Stimulated activated CD4-positive, alpha-beta T cell treated with anti-CD3 and anti-CD28 coated beads, Interleukin-2, amount 100 ng/mL, for 4 hours (primary cell): ENCODE measurements at places on chromosomes 11 and 22.

- no peak for DNase-seq
Measured at GRCh38 chr22:41681616-41682015, 7.1 kb downstream of the SNU13 start.

DNA sequence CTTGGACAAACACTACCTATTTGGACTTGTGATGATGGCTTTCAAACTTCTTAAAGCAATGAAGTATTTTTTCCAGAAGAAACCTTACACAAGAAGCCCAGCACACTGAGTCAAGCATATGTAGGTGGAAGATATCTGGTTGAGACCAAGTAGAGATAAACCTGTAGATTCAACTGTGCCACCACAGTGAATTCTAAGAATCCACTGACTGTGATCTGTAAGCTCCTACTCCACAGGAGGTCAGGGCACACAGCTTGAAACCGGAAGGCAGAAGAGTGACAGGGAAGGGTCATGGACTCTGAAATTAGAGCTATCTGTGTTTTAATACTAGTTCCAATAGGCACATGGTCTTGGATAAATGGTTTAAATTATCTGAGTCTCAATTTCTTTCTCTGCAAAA is 404.5 kb downstream of the ETS1 start:
- no peak for DNase-seq

GRCh38 chr22:43992331-43992821 is 31.7 kb upstream of the PARVB start:
- no peak for DNase-seq

DNA sequence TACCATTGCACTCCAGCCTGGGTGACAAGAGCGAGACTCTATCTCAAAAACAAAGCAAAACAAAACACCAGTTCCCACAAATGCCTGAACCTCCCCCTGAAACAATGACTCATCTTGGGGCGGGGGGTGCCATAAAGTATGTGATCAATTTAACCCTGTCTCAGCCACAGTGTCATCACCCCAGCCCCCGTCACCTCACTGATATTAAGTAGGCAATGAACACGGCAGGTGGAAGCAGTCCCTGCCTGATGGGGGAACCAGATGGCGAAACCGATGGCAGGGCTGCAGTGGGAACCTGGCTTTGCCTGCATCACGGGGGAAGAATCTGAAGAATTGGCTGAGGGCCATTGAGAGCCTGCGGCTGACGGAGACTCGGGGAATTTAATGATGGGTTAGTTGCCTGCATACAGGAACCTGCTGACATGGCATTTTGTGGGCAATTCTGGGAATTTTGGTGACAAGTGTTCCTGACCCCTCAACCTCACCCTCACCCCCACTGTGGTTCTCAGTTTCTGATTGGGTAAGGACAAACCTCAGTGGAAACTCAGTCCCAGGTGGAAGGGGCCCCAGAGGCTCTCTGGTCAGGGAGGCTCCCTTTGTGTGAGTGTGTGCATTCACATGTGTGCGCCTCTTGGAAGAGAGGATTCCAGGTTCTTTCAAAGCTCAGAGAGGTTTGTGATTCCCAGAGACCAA is 39.1 kb upstream of the SHISAL1 start:
- DNase-seq: no peak

DNA sequence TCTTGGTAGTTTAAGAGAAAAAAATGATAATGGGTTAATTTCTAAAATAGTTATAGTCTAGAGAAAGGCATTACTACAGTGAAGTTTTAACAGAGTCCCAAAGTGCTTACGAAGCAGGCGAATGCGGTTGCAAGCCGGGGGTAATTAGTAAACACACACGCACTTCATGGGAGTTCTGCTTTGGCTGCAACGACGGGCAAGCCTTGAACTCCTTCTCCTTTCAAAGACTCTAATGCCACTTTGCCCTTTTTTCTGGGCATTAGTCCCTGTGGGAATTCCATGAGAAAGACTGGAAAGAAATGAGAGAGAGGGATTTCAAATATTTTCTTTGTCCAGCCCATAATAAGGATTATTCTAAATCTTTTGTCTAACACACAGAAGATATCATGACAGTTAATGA is 66.1 kb downstream of the TENM4 start:
- DNase-seq: no peak

DNA sequence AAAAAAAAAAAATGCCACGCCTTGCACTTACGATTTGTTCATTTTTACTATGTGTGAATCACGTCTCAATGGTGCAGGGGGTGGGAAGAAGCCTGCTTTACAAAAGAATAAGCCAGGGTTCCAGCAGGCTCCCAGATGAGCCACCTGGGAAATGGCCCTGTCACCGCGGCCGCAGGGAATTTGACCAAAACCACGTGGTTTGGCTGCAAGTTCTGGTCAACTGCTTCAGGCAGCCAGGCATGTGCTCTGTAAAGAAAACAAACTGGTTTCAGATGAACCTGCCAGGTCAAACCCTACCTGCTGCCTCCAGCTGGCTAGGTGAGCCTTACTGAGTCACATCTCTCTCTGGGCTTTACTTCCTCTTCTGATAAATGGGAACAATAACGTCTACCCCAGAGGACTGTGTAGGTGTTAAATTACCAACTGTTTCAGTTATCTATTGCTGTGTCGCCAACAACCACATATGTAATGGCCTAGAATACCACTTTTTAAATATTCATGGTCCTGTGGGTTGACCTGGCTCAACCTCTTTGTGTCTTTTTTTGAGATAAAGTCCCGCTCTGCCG is 30.5 kb upstream of the GCAT start:
- DNase-seq: no peak
